ENCODE measurements at places on chromosomes 6 and 20.

- DNase-seq, result no peak
Observed at GRCh38 chr20:59831024-59831915, 102.2 kb downstream of the SYCP2 start.

- DNase-seq, result no peak
Observed at GRCh38 chr6:31349301-31349700, 7.7 kb downstream of the HLA-B start.

DNA sequence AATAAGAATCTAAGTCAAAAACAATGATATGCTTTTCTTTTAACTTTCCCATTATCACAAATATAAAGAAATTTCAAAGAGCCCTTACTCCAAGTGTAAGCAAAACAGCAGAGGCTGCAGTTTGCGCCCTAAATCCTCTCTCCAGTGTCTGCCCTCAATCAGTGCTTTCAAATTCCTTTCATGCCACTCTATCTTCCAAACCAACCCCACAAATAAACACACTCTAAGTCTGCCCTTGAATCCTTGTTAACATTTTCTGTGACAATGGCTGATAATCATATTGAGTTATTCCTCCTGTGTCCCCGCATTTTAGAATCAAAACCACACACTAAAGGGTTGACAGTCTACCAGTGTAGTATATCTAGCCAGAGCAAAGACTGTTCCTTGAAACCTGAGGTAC is 317.9 kb upstream of the MARCKS start:
- no peak for DNase-seq

DNA sequence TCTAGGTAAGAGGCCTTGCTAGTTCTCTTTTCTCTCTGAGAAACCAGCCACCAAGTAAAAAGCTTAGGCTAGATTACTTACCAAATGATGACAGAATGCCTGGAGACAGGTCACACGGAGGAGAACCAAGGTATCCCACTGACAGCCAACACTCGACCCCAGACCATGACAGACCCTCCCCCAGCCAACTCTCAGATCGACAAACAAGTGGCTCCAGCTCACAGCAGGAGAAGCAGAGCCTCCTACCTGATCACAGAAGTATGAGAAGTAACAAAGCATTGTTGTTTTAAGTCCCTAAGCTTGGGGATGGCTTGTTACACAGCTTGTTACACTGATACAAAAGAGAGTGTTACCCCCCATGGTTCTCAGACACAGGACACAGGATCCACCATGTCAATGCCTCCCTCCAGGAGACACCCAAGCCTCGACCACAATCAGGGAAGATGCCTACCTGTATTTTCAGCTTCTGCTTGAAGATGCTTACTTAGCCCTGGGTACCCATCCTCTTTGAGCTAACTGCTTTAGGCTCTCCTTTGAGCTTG is 423.8 kb upstream of the JARID2 start:
- no peak for DNase-seq

- no peak for DNase-seq
Observed at GRCh38 chr20:47143657-47144056, 212.8 kb downstream of the ZMYND8 start.
